ENCODE measurements at places on chromosomes 1 and 21. TPM values are rescaled to one million over a fixed set of nuclear protein-coding genes. Genes with fewer than 3 reads are reported as not detected.

LAD1 gene
- total RNA-seq: not detected

GRCh38 chr1:102800406-102800805 lies 307.9 kb downstream of the COL11A1 start:
- no peak for DNase-seq

RBM11 gene
- total RNA-seq: 10.5 TPM

- DNase-seq: peak; percentile 69
Observed at GRCh38 chr1:152869808-152870419, 8.2 kb upstream of the SMCP start.

TNFRSF4 gene
- total RNA-seq: 0.76 TPM

HYI gene
- total RNA-seq: 34.6 TPM

TAGLN2 gene
- total RNA-seq: 77.6 TPM

DNA sequence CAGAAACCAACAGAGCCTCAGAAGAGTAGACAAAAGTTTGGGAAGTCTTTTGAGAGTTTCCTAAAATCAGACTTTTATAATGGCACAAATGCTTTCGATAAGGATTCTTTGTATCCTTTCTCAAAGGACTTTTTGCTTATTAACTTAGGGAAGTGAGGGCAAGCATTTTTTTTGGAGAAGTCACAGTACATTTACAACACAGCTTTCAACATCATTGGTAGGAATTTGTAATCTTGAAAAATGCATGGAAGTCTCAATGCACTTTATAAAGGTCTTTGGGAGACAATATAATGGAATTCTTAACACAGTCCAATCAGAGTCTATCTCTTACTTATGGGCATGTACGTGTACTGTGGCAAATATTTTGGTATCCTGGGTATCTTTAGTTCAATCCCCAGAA lies 325.8 kb upstream of the NR5A2 start:
- no peak for DNase-seq

CITED4 gene
- 16.9 TPM for total RNA-seq

CASQ1 gene
- total RNA-seq: 9.6 TPM

GRCh38 chr1:41492341-41492848 lies 7.9 kb upstream of the EDN2 start:
- DNase-seq: no peak

LENEP gene
- total RNA-seq: not detected

GRCh38 chr1:20108366-20109123 lies 10.8 kb downstream of the PLA2G2D start:
- DNase-seq: no peak

TCHH gene
- 0.51 TPM for total RNA-seq

TNFRSF14 gene
- 28.3 TPM for total RNA-seq

GRCh38 chr21:33968995-33969348 lies 53.4 kb upstream of the ATP5PO start:
- DNase-seq: no peak

SLC6A17 gene
- total RNA-seq: 114 TPM

ADGRB2 gene
- 219 TPM for total RNA-seq

DNA sequence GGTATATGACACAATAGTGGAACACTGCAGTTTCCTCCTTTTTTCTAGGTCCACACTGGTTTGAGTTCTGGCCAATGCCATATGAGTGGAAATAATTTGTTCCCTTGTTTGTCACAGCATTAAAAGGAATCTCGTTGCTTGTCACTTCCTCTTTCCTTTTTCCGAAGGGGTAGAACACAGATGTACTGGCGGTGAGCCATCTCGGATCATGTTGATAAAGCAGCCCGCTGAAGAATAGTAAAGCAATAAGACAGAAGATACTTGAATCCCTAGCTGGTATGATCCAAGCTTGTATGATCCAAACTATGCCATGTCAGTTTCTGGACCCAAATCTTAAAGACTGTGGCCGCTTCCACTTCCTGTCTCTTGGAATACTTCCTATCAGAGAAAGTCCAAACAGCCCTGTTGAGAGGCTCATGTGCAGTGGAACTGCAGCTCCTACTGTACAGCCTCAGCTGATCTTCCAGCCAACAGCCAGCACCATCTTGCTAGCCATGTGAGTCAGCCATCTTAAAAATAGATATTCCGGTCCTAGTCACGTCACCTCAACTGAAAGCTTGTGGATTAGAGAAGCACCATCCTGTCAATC lies 40.3 kb downstream of the CFHR5 start:
- DNase-seq: no peak

DNA sequence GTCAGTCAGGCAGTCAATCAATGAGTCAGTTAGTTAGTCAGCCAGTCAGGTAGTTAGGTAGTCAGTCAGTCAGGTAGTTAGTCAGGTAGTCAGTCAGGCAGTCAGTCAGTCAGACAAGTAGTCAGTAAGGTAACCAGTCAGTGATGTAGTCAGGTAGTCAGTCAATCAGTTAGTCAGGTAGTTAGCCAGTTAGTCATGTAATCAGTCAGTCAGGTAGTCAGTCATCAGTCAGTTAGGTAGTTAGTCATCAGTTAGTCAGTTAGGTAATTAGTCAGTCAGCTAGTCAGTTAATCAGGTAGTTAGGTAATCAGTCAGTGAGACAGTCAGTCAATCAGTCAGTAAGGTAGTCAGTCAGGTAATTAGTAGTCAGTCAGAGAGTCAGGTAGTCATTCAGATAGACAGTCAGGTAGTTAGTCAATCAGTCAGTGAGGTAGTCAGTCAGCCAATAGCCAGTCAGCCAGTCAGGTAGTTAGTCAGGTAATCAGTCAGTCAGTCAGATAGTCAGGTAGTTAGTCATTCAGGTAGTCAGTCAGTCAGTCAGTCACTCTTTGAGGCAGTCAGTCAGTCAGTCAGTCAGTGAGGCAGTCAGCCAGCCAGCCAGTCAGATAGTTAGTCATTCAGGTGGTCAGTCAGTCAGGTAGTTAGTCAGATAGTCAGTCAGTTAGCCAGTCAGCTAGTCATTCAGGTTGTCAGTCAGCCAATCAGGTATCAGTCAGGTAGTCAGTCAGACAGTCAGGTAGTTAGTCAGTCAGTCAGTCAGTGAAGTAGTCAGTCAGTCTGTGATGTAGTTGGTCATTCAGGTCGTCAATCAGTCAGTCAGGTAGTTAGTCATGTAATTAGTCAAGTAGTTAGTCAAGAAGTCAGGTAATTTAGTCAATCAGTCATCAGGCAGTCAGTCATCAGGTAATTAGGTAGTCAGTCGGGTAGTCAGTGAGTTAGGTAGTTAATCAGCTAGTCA lies 15.3 kb downstream of the KRTAP10-1 start:
- no peak for DNase-seq

- DNase-seq: no peak
Observed at GRCh38 chr1:6961289-6961688, 176.0 kb downstream of the CAMTA1 start.

C4BPA gene
- not detected for total RNA-seq

TRAPPC3 gene
- 68.1 TPM for total RNA-seq

DNA sequence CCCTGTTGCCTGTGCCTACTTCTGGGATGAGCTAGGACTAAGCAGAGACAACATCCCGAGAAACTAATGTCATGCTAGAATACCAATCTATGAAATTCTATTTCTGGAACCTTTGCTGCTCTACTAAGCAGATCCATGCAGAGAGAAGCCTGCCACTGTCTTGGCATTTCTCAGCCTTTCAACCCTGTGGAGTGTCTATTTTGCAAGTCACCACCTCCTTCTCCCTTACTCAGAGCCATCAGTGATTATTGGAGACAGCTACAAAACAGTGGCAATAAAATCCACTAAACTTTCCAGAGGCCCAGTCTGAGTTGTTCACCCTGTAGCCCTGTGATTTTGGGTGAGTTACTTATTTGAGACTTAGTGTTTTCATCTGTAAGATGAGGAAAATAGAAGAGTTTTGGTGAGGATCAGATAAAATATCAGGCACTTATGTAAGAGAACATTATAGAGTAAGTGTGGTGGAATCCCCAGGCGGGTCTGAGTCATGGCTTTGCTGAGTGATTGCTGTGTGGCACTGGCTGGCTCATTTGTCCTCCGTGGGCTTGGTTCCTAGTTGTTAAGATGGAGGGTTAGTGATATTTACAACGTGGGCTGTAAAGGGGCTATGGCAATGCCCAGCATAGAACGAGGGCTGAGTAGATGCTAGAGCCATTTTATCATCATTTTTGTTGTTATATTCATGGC lies 61.1 kb downstream of the FMN2 start:
- DNase-seq: no peak

GRCh38 chr1:40638097-40639036 lies 27.1 kb downstream of the RIMS3 start:
- no peak for DNase-seq

RWDD3 gene
- 16.8 TPM for total RNA-seq

DNA sequence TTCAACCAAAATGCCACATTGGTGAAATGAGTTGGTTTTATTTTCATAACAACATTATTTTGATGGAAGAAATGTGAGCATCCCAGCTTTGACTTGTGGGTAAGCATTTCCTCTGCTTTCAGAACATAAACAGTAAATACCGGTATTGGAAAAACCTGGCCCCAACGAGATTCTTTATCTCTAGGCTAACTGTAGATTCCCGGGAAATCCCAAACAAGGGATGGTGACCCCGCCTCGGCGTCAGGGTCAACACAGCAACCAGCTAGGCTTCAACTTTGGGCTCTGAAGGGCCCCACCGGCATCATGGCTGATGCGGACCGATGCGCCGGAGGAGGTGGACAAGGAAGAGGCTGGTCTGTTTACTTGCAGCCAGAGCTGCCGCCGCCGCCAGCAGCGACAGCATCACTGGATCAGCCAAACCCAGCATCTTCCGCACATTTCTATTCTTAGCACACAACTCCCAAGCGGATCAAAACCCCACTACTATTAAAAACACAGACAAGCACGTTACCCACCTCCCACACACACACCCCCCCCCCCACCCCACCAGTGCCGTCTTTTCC lies 1.1 kb downstream of the AKT3 start:
- peak; percentile 68 for DNase-seq

PLA2G2C gene
- not detected for total RNA-seq

DNA sequence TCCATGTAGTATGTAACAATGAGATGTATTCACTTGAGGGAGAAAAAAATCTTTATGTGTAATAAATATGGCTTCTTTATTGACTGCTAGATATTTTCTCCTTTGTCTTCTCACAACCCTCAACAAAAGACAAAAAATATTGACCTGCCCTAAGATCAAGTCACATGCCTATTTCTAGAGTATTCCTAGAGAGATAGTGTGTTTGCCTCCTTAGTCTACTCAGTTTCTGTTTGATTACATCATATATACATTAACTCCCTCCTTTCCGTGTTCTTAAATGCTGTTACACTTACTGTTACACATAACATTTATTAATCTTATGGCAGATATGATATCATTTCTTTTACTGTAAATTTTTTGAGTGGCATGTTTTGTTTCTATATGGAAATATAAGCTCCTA lies 281.6 kb upstream of the RGS18 start:
- no peak for DNase-seq

- no peak for DNase-seq
Observed at GRCh38 chr1:3814065-3814464, 17.8 kb upstream of the LRRC47 start.

DNA sequence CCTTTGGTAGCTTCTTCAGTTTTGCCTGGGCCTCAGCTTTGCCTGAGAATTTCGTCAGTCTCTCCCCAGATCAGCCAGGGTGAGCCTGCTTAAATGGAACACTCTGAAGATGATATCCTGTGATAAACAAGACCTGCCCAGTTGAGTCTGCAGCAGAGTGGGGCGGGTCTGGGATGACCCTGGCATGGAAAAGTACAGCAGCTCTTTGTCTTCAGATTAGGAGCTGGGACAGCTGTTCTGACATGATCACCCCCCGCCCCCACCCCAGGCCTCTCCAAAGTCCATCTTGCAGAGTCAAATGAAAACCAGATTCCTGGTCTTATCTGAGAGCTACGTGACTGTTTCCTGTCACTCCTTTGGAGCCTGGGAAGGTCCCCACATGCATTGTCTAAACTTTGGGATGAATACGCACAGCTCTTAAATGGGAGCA lies 2.2 kb upstream of the TMEM51 start:
- no peak for DNase-seq

DNA sequence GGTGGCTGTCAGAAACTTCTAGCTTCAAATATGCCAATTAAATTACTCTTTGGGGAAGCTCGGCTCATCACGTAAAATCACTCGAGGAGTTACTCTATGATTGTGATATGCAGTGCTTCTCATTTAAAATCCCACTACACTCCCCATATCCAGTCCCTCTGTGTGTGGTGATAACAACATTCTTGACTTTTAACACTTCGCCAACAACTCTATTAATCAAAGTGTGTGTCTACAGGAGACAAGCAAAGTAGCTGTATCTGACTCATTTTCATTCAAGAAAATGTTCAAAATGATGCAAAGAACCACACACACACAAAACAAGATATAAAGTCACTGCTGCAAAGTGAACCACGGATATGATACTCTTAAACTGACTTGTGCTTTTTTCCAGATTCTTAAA lies 341.3 kb downstream of the DSCAM start:
- DNase-seq: no peak

DNA sequence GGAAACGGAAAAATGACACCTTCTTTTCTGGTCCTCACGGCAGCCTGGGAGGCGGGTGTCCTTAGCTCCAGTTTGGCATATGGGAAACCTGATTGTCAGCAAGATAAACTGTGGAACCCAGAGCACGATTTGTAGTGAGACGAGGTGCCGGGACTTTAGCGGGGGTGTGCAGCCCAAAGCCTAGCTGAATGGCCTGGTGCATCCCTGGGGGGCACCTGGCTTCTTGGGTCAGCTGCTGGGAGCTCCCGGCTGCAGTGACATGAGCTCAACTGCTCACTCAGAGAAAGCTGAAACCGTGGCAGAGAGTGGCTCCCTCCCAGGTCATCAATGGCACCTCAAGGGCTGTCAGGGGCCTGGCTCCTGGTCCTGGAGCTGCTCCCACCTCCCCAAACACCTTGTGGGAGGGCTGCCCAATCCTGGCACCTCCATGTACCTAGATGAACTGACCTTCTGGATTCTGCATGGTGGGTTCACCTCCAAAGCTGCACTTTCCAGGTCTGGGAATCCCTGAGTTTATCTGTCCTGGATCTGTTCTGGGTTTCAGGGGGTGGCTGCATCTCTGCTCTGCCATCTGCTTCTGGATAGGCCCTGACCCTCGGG lies 260.5 kb downstream of the MATN1 start:
- no peak for DNase-seq

KIRREL1 gene
- total RNA-seq: 3.5 TPM

- DNase-seq: no peak
Observed at GRCh38 chr1:243734308-243734695, 115.7 kb downstream of the AKT3 start.

DNA sequence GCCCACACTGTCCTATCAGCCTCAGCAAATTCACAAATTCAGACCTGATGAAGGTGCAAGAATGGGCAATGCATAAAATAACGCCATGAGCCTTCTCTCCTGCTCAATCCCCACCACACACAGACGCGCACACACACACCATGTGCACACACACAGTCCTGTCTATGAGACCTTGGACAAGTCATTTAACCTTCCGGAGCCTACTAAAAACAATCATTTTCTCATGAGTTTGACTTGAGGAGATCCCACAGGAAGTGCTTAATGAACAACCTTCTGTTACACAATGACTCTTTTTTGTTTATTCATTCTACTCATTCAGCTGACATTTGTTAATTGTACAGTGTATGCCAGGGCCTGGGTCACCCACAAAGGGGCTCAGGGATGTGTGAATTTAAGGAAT lies 125.4 kb downstream of the EDEM3 start:
- no peak for DNase-seq

- no peak for DNase-seq
Observed at GRCh38 chr1:54979327-54979891, 1.0 kb upstream of the TMEM61 start.

CTNNBIP1 gene
- total RNA-seq: 46.4 TPM

CHI3L2 gene
- total RNA-seq: 11.5 TPM
